ENCODE measurements at places on chromosomes 1 and 21.

DNA sequence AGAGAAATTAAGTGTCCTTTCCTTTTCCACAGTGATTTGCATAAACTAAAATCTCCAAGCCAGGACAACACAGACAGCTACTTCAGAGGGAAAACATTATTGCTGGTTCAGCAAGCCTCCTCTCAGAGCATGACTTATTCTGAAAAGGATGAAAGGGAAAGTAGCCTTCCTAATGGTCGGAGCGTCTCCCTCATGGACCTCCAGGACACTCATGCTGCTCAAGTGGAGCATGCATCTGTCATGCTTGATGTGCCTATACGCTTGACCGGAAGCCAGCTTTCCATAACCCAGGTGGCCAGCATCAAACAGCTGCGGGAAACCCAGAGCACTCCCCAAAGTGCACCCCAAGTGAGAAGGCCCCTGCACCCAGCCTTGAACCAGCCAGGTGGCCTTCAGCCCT is 39.1 kb downstream of the CLEC20A start:
- no peak for DNase-seq

- peak; percentile 64 for DNase-seq
These were observed 24.6 kb downstream of the GALNT2 start for GRCh38 chr1:230091473-230092231.

- no peak for DNase-seq
These were observed 23.2 kb downstream of the HAX1 start for GRCh38 chr1:154295408-154296235.

- no peak for DNase-seq
These were observed 33.8 kb downstream of the POFUT2 start for GRCh38 chr21:45253633-45254459.

DNA sequence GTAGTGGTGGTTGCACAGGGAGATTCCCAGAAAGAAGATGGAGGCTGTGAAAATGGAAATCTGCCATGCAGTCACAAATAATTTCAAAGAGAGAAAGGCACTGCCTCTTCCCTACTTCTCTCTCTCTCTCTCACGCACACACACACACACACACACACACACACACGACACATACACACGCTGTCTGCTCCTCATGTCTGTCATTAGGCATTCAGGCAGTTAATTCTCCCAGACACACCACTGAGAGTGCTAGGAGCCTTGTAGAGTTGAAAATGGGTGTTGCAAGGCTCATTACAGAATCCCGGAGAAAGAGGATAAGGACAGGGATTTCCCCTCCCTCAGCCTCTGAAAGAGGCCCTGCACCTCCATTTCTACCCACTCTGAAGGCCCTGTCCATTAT is 47.8 kb upstream of the LRRN2 start:
- DNase-seq, result no peak
